ENCODE measurements at places on chromosomes 16 and 17.

- no peak for DNase-seq
These were observed 110.6 kb downstream of the PRKCA start for GRCh38 chr17:66412857-66413558.

DNA sequence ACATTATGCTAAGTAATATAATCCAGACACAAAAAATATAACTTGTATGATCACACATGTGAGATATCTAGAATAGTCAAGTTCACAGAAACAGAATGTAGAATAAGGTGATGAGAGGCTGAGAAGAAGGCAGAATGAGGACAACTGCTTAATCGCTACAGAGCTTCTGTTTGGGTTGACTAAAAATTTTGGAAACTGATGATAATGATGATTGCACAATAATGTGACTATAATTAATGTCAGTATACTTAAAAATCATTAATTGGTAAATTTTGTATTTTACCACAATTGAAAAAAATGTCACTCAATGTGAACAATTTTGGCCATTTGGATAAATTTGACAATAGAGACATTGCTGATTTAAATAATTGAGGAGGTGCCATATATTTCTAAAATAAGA, 1374.4 kb upstream of the CDH8 start:
- no peak for DNase-seq

DNA sequence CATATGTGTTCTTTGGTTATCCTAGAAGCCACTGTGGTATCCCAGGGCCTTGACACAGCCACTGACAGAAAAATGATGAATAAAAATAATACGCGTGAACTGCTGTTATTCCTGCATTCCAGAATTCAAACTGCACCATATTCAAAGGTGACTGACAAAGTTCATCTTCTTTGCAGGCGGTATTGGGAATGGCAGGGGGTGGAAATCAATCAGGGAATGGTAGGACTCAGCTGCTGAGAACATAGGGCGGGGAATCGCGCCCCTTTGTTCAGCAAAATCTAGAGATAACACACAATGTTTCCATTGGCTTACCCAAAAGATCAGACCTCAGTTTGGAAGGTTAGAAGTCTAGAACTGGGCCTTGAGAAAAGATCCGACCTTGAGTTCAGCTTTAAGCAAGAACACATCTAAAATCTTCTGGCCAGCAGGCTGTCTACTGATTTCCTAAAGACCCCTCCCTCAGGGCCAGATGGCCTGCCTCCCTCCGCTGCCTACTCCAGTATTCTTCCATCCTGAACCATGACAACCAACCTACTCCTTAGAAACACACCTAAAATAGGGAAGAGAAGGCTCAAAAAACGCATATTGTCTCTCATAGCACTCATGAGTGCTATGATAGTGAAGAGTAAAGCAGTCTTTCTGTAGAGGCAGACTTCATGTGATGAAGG, 34.1 kb downstream of the CDK5R1 start:
- DNase-seq: no peak

- DNase-seq: no peak
These were observed 8.3 kb downstream of the SLC35G3 start for GRCh38 chr17:35185849-35186248.

DNA sequence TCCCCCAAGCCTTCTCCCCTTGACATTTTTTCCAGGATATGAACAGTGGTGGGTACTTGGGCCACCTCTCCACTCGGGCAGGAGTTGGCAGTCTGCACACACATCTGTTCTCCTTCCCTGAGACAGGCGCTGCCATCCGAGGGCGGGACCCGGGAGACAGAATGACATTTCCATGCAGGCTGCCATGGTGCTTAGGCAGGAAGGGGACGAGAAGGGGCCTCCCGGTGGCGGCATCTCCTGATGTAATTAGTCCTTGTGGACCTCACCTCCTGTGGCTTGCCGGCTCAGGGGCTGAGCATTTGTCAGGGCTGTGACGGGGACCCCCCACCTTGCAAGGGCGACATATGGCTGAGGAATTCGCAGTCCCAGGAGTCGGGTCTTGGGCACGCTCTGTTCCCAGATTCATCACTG, 197.2 kb downstream of the FOXL1 start:
- no peak for DNase-seq

DNA sequence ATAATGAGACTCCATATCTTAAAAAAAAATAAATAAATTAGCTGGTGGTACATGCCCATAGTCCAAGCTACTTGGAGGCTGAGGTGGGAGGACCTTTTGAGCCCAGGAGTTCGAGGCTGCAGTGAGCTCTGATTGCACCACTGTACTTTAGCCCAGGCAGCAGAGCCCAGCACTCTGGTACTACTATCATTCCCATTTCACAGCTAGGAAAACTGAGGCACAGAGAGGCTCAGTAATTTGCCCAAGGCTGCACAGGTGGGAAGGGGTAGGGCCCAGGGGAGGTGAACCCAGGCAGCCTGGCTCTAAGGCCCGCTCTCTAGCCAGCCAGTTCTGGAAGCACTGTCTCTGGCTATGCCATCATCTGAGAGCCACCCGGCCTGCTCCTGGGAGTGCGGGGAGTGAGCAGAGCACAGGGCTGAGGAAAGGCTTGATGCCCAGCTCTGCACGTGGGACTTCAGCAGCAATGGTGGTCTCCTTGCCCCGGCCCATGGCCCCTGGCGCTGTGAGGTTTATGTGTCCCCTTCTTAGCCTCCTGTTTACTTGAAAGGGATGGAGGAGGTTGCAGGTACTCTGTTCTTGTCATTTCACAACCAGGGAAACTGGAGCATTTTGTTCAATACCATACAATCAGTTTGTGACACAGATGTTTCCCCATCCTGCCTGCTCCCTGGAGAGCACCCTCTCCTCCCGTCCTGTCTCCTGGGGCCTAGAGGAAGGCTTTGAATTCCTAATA, 222.3 kb downstream of the KATNIP start:
- no peak for DNase-seq

DNA sequence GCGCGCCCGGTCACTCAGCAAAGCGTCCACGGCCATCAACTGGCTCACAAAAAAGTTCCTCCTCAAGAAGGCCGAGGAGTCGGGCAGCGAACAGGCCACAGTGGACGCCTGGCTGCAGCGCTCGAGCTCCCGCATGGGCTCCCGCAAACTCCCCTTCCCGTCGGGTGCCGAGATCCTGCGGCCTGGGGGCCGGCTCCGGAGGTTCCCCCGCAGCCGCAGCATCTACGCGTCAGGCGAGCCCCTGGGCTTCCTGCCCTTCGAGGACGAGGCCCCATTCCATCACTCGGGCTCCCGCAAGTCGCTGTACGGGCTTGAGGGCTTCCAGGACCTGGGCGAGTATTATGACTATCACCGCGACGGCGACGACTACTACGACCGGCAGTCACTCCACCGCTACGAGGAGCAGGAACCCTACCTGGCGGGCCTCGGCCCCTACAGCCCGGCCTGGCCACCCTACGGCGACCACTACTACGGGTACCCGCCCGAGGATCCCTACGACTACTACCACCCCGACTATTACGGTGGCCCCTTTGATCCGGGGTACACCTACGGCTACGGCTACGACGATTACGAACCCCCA, 10.7 kb downstream of the MYO15A start:
- no peak for DNase-seq

DNA sequence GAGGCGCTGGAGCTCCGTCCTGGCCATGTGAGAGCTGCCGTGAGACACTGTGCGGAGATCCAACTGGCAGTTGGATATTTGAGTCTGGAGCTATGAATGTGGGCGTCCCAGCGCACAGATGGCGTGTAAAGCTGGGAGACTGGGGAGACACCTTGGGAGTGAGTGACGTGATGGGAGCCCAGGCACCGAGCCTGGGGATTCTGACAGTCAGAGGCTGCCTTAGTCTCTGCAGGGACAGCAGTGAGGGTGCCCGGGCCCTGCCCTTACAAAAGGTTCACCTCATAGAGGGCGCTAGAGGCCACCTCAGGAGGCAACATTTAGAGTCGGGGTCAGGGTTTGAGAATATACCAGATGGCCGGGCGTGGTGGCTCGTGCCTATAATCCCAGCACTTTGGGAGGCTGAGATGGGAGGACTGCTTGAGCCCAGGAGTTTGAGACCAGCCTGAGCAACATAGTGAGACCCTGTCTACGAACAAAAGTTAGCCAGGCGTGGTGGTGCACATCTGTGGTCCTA, 194.1 kb upstream of the GSE1 start:
- DNase-seq: no peak

- no peak for DNase-seq
These were observed 165.6 kb downstream of the SNX29 start for GRCh38 chr16:12142157-12142556.

GRCh38 chr17:55264645-55265298, at the start of gene HLF:
TSS of gene HLF (plus strand) at chr17:55264960. CDS start at chr17:55265485, 525 bp downstream.
- peak; percentile 70 for DNase-seq

All from NCI-H1105 treated with DMSO at 0.1 percent for 48 hours (cell line).